ENCODE measurements at places on chromosomes 4 and X. TPM values are rescaled to one million over a fixed set of nuclear protein-coding genes. Genes with fewer than 3 reads are reported as not detected.

GRCh38 chr4:151906438-151906837 lies 145.6 kb upstream of the GATB start:
- no peak for DNase-seq

GRCh38 chr4:66571145-66571695 lies 900.9 kb upstream of the EPHA5 start:
- no peak for DNase-seq

DNA sequence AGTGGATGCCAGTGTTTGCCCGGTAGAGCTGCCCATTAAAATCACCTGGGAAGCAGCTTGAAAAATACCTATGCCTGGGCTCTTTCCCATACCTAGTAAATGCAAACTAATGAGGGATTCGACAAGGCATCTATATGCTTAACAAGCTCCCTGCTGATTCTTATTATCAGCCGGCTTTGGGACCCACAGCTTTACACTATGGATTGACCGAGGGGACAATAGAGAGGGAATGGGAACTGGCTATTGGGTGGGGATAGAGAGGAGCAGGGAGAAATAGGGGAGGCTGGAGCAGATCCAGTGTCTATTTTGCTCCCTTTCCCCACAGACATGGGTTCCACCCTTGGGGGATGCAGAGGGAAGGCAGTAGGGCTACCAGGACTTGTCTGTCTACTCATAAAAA lies 103.1 kb upstream of the TEX13D start:
- DNase-seq = no peak

DNA sequence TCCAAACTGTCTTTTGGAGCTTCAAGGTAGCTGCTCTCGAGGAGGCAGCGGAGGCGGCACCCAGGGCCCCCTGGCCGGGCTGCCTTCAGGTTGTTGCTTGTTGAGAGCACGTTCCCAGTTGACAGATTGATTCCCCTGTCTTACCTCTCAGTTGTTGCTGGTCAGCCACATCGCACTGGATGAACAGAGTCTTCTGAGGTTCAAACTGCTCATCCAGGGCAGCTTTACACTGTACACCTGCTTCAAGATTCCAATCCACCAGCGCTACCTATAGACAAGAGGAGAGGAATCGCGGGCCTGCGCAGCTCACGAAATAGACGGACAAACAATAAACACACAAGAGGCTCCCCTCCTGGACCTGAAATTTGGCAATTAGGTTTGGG lies 497 bp downstream of the HPGD start:
- DNase-seq = no peak

GRCh38 chr4:188992706-188993105 lies 853.5 kb downstream of the TRIML1 start:
- DNase-seq = no peak

GRCh38 chr4:143189528-143189927 lies 4.8 kb downstream of the USP38 start:
- no peak for DNase-seq

Gene PLAC1
- total RNA-seq = 0.52 TPM

Data from NCI-H460 (cell line).